ENCODE measurements at places on chromosomes 13 and 19. TPM values are rescaled to one million over a fixed set of nuclear protein-coding genes. Genes with fewer than 3 reads are reported as not detected.

- no peak for DNase-seq
Observed at GRCh38 chr13:102825921-102826706, 19.7 kb upstream of the ERCC5 start.

DNA sequence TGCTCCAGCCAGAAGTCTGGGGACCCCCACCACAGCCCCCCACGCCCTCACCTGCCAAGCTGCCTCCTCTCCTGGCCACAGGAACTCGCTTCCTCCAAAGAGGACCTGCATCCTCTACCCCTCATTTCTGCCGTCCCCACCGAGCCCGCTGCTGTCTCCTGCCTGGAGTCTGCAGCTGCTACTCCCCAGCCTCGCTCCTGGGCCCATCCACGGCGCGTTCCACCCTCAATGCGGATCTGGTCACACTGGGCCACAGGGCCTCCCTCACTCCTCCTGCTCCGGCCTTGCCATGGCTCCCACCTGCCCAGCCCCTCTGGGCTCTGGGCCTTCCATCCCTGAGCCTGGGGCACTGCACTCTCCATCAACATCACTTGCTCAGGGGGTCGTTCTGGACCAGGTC, 4.3 kb downstream of the BTBD2 start:
- no peak for DNase-seq

The ECSIT gene
- 37.3 TPM for polyA plus RNA-seq

DNA sequence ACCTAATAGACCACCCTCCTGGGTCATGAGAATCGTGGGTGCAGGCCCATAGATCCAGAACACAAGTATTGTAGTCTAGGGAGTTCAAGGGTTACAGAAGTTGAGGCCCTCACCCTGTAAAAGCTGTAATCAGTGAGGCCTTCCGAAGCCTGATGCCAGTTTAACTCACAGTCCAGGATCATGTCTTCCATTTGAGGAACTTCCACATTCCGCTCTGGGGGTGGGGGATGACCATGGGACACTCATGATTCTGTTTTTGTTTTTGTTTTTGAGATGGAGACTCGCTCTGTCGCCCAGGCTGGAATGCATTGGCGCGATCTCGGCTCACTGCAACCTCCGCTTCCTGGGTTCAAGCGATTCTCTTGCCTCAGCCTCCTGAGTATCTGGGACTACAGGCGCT, 1.7 kb upstream of the RASIP1 start:
- no peak for DNase-seq

- DNase-seq: no peak
Observed at GRCh38 chr19:6988257-6988656, 33.0 kb downstream of the MBD3L2B start.

The AP1M2 gene
- 56.7 TPM for polyA plus RNA-seq

GRCh38 chr13:109669234-109669612, 117.2 kb downstream of the IRS2 start:
- no peak for DNase-seq

Data from right renal pelvis (tissue), 4 donors.